COR-L47 (cell line): ENCODE measurements at places on chromosomes 7 and 10.

GRCh38 chr7:1852517-1853430 is 182.7 kb downstream of the ELFN1 start:
- DNase-seq = no peak

GRCh38 chr10:34723750-34724149 is 91.3 kb downstream of the PARD3 start:
- DNase-seq = peak; percentile 17

DNA sequence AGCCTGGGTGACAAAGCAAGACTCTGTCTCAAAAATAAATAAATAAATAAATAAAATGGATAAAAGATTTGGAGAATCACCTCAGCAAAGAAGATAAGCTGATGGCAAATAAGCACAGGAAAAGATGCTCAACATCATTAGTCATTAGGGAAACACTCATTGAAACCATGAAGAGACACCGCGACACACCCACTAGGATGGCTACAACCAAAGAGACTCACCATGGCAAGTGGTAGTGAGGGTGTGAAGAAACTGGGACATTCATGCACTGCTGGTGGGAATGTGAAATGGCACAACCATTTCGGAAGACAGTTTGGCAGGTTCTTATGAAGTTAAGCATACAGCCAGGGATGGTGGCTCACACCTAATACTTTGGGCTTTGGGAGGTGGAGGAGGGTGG is 37.8 kb upstream of the FXYD4 start:
- no peak for DNase-seq

DNA sequence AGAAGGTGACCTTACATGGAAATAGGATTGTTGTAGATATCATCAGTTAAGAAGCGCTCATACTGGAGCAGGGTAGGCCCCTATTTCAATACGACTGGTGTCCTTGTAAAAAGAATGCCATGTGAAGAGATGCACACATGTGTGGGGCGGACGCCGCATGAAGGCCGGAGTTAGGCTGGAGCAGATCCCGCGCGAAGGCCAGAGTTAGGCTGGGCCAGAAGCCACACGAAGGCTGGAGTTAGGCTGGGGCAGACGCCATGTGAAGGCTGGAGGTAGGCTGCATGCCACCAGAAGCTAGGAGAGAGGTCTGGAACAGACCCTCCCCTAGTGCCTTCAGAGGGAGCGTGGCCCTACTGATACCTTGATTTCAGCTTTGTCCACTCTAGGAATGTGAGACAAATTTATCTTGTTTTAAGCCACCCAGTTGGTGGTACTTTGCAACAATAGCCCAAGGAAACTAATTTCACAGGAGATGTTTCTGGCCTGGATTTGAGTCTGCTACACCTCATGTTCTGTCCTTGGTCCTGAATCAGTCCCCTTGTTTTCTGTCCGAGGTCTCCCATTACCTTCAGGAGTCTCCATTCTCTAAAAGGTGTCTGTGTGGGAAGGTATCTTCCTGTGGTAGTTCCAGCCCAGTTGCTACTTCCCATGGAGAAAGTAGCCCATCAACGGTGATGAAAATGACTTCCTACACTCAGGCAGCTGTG is 585.8 kb downstream of the LRMDA start:
- no peak for DNase-seq

DNA sequence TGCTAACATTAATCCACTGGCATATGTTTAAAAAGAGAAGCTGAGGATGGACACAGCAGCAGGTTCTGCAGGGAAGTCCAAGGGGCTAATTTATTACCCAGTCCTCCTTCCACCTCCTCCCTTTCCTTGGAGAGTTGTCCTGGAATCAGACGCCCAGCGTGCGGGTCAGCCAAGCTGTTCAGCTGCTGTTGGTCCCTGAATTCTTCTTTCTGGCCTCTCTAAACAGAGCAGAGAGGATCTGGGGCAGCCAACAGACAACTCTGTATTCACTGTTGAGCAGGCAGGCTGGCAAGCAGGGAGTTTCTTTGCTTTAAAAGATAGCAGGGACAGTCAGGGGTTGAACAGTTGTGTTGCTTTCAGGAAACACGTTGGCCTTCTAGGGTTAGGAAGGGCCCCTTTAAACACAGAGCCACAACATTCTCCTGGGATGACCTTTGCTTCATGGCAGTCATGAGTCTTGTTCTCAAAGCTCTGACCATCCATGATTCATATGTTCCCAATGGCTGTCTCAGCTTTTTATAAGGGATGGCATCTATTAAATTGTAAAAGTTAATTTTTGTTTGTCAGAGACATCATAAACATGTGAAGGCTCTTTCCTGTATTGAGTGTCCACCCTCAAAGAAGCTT is 217.0 kb downstream of the CREB5 start:
- DNase-seq = no peak
